ENCODE measurements at places on chromosomes 4 and X. TPM values are rescaled to one million over a fixed set of nuclear protein-coding genes. Genes with fewer than 3 reads are reported as not detected.

DNA sequence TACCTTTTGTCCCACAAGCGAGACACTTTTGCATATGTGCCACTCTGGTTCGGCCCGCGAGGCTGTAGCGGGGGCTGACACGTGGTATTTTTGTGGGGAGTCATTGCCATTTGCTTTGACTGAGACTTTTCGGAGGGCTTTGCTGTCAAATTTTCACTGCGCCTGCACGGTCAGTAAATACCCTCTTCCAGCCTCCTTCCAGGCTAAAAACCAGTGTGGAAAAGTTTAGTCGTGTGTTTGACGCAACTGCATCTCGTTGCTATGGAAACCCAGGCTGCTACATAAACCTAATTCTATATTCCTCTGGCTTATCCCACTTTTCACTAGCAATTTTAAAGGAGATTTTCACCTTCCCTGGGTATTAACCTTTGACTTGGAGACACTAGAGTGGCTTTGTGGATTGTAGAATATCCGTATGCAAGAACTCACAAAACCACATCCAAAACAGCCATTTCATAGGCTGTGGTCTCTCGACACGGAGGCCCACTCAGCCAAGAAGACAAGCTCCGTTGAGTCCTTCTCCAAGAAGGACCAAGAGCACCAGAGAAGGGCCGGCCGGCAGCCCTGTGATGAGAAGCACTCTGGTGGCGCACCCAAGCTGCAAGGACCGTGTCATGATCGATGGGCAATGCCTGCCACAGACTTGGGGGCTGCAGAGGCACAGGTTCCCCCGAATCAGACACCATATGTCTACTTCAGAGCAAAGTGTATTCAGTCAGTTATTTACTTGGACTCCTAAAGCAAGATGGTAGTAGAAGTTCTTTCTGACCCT is 38.4 kb upstream of the ENPP6 start:
- DNase-seq = no peak

- no peak for DNase-seq
Observed at GRCh38 chr4:17962171-17962570, 59.4 kb downstream of the LCORL start.

GRCh38 chr4:13918110-13918509 is 290.6 kb upstream of the BOD1L1 start:
- DNase-seq = no peak

- DNase-seq = no peak
Observed at GRCh38 chr4:91127831-91128230, 1000.6 kb downstream of the CCSER1 start.

DNA sequence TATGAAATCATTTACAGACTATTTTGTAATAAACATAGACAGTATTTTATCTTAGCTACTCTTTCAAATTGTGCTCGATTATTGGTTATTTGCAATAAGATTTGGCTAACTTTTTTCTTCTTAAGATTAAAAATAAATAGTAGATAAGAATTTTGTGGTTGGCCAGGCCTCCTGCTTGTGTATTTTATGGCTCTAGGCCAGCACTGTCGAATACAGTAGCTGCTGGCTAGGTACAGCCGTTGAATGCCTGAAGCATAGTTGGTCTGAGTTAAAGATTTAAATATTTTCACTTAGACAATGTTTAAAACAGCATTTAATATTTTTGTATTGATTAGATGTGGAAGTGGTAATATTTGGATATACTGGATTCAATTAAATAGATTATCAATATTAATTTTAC is 481.0 kb downstream of the SPRY1 start:
- DNase-seq = no peak

DNA sequence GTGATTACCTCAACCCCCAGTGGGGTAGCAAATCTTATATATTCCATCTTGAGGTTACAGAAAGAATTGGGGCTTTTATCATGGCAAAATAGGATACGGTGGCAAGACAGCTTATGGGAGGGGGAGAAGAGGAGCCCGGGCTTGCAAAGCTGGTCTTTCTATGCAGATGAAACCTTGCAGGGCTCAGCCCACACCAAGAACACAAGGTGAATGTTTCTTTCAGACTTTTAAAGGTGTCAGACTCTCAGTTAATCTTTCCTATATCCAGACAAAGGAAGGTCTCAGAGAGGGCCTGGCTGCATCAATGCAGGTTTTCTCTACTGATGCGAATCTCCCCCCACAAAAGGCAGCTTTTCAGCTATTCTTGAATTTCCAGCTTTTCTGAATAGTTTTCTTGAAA is 59.9 kb upstream of the WDR17 start:
- no peak for DNase-seq

DNA sequence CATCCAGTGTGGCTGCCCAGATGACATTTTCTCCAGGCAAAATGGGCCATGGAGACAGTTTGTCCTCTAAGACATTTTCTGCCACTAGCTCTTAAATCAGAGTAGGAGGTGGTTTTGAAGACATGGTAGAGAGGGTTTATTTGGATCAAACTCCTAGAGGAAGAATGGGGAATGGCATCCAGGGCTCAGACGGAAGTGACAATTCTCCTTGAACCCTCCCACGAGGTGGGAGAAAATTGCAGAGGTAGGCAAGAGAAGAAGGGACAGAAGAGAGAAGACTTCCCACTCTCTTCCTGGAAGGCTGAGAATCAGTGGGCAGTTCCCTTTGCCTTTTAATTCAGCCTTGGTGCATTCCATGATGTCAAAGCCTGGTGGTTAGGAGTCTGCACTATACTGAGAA is 194.0 kb downstream of the SMIM20 start:
- no peak for DNase-seq

DNA sequence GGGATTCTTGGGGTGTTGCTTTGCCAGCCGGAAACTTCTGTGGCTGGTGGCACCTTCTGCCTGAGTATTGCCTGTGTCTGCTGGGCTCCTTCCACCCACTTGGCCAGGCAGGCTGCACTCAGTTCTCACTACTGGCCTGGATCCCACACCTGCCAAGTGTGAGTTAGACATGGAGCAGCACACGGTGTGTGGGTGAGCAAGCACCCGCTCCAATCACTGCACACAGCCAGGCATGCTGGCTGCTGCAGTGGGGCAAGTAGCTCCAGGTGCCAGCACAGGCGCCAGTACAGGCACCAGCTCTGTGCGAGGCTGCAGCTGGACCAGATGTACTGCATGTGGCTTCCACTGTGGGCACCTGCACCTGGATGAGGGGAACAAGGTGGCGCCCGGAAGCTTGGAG is 23.9 kb downstream of the DCUN1D4 start:
- DNase-seq = no peak

GRCh38 chr4:80268081-80268823 is 1.8 kb downstream of the FGF5 start:
- DNase-seq = no peak

DNA sequence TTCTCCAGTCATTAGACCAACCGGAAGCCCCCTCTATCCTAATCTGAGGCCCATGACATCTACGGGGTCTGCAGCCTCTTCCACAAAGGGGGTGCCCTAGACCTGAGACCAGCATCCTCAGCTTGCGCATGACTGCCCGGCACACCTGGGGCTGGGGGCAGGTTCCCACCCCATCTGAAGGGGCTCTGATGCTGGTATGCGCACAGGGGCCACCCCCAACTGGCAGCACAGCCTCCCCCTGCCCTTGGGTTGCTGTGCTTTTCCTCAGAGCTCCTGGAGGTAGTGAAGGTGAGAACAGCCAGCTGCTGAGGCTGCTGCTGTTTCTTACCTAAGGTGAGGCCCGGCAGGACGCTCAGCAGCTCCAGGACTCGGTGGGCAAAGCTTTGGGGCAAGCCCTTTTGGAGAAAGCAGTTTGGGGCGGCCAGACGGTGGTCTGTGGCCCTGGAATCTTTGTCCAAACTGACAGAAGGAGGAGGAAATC is 18.9 kb upstream of the CPLX1 start:
- DNase-seq = no peak

DNA sequence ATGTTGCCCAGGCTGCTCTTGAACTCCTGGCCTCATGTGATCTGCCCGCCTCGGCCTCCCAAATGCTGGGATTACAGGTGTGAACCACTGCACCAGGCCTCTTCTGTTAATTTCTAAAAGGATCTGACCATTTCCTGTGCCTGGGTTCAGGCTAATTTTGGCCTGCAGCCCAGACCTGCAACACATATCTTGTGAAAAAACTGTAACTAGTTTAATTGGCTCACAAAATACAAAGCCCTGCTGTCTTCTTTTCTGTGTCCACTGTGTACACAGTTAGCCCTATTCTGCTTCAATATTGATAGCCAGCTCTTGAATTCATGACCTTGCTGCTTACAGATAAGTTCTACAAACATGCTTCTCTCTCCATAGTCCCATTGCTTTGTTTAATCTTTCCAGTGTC is 753.5 kb downstream of the PDHA2 start:
- DNase-seq = no peak

GRCh38 chrX:113275804-113276203 is 435.2 kb upstream of the AMOT start:
- DNase-seq = no peak

DNA sequence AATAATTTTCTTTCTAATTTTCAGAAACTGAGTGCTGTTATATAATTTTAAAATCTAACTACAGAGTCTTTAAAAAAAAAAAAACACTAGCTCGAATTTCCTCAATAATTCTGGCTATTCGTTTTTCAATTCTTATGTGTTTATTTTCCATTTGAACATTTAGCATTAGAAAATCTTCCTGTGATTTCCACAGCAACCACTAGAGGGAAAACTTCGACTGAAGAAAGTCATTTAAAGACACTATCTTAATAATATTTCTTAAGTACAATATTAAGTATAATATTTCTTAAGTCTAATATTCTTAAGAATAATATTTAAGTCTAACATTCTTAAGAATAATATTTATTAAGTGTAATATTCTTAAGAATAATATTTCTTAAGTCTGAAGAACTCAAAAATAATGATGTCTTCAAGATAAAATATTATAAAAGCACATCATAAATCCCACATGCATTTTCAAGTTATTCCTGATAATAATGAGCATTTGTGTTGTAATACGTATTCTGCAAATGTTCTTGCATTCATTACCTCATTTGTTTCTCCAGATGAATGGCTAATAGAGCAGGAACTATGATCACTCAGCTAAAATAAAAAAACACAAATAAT is 118.4 kb upstream of the WDR17 start:
- no peak for DNase-seq

DNA sequence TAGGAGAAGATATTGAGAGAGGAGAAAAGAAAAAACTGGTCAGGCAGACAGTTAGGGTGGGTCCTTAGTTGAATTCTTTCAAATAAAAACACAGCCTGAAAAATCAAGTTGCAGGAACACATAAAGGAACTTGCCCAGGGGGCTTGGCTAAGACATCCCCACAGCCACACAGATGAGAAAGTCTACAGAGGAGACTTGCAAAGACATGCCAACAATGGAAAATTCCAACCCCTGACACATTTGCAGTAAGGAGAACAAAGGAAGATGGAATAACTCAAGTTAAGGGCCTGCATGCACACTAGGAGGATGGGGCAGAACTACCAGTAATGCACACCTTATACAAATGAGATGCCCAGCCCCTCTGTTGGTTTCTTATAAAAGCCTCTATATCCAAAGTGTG is 197.6 kb downstream of the CPXCR1 start:
- no peak for DNase-seq

DNA sequence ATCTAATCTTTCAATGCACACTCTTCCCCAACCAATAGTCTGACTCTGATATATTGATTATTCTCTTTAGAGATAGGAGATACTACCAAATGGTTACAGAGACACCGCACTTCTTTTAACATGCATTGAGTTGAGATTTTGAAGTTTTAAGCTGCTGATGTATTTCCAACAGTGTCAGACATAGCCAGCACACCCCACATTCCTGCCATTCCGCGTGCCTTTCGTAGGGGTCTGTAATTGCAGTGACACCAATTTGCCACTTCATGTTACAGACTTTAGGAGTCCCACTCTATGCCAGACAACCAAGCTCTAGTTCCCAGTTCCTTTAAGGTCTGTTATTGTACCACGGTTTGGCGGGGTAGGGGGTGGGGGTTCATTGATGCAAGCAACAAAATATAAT is 618.2 kb upstream of the FRG1 start:
- no peak for DNase-seq

DNA sequence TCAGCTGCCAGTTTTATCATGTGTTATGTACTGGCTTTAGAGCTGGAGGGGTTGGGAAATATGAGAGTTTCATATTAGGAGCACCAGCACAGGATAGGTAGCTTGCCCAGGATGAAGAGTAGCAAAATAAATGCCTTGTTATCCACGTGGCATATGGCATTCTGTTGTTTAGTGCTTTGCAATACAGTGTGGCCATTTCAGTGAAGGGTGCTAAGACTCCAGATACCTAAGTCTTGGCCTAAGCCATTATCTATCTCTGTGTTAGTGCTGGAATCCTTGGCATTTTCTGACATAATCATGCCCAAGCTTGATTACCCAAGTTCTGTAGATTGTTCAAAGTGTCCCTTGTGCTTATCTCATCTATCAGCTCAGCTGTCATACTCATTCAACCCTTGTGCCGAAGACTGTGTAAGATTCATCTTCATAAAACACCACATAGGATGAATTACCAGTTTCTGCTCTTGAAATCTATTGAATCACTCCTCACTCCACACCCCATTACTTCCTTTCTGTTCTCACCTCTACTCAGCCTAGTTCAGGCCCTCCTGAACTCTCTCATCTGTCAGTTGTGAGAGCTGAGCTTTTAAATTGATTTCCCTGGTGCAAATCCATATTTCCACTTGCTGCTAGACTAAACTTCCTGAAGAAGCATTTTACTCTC is 73.5 kb downstream of the CLCN5 start:
- no peak for DNase-seq

- DNase-seq = no peak
Observed at GRCh38 chr4:105858466-105859040, 36.7 kb upstream of the NPNT start.

DNA sequence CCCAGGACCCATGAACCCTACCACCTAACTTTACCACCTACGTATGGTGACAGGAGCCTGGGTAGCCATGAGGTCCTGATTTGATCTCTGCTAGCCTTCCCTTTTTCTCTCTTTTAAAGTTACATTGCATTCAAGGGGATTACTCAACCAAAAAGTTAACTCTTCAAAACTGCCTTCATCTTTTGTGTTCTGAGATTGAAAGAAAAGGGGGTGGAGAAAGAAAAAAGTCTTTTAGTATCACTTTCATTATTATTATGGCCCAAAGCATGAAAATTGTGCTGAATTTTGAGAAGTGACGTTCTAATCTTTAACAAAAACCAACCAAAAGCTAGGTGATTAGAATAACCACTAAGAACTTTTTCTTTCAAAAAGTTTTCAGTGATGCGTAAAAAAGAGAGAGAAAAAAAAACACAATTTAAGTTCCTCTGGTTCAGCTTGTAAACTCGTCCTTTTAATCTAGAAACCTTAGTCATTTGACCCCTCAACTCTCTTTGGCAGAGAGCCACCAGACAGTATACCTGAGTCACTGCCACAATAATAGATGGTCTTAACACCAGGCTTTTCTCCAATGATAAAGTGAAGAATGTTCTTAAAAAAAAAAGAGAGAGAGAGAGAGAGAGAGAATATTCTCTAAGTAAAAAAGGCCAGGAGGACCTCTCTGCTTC is 347.4 kb upstream of the FGF13 start:
- no peak for DNase-seq

Gene SUPT20HL2
- not detected for polyA plus RNA-seq

Gene GC
- polyA plus RNA-seq = 0.33 TPM

Gene INTU
- polyA plus RNA-seq = 26.9 TPM

Gene GAGE2A
- polyA plus RNA-seq = not detected

Gene NSG1
- polyA plus RNA-seq = 5.1 TPM

Gene ADH7
- not detected for polyA plus RNA-seq

Gene IL9R
- not detected for polyA plus RNA-seq

Gene DCAF4L1
- polyA plus RNA-seq = 0.12 TPM

Gene HPGDS
- 2.1 TPM for polyA plus RNA-seq

Gene CNGA1
- polyA plus RNA-seq = 6.5 TPM

Gene SATL1
- polyA plus RNA-seq = 0.65 TPM

Gene CACNA1F
- 0.15 TPM for polyA plus RNA-seq

Gene RFC1
- polyA plus RNA-seq = 80.9 TPM

Gene KCND1
- 2.2 TPM for polyA plus RNA-seq

Gene EVC2
- polyA plus RNA-seq = 9.2 TPM

Gene GUF1
- polyA plus RNA-seq = 28.9 TPM

Gene EPHA5
- 0.34 TPM for polyA plus RNA-seq

Data from right renal cortex interstitium (tissue), 3 donors.